ENCODE measurements at places on chromosomes 4 and X.

DNA sequence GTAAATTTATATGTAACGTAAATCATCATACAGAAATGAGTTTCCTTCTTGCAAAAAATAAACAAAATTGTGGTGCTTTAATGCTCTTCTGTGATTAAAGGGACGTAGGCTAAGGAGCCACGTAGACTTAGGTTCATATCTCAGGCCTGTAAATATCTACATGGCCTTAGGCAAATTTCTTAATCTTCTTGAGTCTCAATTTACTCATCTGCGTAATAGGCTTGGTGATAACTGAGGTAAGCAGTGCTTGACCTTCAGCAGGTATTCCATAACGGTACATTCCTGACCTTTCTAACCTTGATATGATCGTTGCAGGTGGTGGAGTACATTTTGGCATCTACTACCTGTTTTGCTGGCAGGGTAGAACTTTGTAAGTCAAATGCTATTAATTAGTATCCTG is 65.2 kb upstream of the TLR3 start:
- no peak for DNase-seq

DNA sequence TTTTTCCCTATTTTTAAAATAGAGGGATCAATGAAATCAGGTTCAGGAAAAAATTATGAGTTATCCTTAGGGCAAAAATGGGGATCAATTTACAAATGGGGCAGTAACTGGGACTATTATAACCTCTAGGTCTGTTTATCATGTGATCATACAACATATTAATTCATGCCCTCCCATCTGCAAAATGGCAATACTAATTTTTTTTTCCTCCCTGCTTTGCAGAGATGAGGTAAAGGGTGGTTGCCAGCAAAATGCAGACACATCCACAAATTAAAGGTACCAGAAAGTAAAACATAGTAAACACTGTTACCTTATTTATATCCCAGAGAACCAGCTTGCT is 467 bp downstream of the HSD17B11 start:
- no peak for DNase-seq

DNA sequence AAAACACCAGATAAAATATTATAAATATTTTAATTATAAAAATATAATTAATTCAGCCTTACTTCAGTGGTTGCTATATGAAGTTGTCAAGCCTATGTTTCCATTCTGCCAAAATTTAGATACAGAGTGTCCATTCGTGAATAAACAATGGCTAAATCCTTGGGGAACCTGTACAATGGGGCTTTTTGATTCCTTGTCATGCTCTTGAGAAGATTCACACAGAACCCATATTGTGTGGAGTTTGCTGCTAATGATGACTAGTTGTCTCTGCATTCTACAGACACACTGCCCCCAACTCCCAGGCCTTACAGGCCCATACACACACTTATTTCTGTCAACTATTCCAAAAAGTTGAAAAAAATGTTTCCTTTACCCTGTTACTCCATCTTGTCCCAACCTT is 33.4 kb upstream of the MAGEC2 start:
- DNase-seq: no peak

GRCh38 chr4:55854129-55854528 is 681 bp downstream of the EXOC1 start:
- DNase-seq: no peak

DNA sequence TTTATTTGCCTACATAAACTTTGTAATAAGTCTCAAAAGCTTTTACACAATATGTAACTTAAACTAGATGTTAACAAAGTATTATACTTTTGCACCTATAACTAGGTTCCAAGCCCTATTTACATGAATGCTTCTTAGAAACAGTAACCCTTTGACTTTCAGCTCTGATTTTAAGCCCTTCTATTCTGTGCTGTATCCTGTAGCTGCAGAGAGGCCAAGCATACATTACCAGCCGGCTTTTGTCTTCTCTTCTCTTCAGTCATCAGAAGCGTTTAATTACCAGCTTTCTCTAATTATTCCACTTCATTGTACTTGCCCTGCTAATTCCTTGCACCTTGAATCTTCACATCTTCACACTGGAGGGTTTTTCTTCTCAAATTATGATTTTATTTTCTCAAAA is 403.1 kb downstream of the PDGFC start:
- no peak for DNase-seq

All from activated T-cell treated with anti-CD3 and anti-CD28 coated beads for 4 hours (primary cell).